Mucosa of descending colon (tissue), 3 donors: ENCODE measurements at places on chromosomes 5 and 9.

- no peak for DNase-seq
These were observed 488.0 kb upstream of the CTNND2 start for GRCh38 chr5:12392246-12392645.

DNA sequence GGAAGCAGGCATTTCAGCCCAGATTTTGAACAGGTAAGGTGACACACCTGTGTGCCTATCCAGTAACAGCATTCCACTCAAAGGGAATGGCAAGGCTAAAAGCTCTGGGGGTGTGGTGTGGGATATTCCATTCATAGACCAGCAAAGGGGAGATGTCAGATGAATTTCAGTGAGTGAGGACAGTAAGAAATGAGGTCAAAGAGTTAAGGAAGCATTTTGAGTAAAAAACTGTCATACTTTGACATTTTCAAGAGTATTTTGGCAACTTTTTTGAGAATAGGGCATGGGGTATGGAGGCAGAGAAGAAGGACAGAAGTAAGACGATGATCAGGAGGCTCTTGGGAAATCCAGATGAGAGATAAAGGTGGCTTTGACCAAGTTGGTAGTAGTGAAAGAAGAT is 2.2 kb upstream of the ELOVL7 start:
- no peak for DNase-seq

DNA sequence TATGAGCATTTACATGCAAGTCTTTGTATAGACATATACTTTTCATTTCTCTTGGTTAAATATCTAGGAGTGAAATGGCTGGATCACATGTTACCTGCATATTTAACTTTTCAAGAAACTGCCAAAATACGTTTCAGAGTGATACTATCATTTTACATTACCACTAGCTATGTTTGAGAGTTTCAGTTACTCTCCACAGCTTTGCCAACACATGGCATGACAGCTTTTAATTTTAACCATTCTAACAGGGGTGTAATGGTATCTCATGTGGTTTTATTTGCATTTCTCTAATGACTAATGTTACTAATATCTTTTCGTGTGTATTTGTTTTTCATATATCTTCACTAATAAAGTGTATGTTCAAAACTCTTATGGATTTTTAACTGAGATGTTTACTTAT is 99.8 kb downstream of the DTWD2 start:
- no peak for DNase-seq

GRCh38 chr5:175863316-175863715 is 8.1 kb upstream of the CPLX2 start:
- DNase-seq, result no peak

DNA sequence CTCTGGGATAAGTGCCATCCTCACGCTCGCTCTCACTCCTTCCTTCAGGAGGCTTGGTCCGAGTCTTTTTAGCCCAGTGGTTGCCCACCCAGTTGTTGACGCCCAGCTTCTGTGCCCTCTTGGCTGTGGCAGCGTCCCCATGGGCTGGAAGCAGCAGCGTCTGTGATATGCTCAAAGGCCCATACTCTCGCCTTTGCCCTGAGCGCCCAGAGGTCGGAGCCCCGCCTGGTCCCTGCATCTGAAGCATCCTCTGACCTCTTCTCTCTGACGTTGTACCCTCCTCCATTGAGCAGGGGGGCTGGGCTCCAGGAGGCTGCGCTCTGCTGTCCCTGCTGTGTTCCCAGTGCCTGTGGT is 78.0 kb upstream of the CACNA1B start:
- no peak for DNase-seq

DNA sequence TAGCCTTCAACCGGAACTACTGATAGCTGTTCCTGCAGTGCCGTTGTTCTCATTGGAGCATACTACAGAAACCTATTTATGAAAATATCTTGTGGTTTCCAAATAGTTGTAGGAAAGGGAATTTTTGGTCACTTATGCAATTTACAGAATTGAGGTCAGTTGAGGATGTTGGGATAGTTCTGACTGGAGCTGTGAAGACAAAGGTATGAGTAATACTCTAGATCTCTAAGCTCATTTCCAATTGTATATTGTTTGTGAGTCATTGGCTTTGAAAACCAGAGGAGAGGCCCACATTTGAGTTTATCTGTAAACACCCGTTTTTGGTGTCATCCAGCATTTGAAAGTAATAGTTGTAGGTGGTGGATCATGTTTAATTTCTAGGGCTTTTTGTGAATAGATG is 561.3 kb upstream of the WWC1 start:
- DNase-seq, result no peak

DNA sequence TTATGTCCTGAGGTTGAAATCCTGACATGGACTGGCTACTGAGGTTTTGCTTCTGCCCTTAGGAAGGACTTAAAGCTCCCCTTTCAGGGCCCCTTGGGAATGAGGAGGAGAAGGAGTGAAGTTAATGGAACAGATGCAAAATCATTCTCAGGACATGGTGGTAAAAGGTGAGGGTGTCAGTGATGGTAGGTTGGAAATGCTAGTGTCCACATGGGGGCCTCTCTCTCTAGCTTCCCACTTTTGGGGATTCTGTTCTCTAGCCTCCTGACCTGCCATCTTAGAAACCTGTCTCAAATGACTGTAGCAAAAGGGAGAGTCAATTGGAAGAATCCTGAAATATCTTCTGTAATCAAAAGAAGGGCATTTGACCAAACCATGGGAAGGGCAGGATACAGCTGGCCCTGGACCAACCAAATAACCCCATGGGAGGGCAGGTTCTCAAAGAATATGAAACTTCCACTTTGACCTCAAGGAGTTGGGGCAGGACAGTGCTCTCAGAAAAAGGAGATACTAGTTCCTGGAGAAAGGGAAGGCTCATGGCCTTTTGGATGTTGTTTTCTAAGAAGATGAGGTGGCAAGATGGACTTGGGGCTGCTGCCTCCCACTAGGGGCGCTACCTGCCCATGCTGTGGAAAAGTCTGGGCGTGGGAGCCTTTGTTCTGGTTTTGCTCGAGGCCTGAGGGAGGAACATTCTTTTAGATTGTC is 21.2 kb upstream of the MLANA start:
- DNase-seq, result peak; percentile 27

- DNase-seq, result no peak
These were observed 140.9 kb downstream of the SYK start for GRCh38 chr9:90942555-90942954.

DNA sequence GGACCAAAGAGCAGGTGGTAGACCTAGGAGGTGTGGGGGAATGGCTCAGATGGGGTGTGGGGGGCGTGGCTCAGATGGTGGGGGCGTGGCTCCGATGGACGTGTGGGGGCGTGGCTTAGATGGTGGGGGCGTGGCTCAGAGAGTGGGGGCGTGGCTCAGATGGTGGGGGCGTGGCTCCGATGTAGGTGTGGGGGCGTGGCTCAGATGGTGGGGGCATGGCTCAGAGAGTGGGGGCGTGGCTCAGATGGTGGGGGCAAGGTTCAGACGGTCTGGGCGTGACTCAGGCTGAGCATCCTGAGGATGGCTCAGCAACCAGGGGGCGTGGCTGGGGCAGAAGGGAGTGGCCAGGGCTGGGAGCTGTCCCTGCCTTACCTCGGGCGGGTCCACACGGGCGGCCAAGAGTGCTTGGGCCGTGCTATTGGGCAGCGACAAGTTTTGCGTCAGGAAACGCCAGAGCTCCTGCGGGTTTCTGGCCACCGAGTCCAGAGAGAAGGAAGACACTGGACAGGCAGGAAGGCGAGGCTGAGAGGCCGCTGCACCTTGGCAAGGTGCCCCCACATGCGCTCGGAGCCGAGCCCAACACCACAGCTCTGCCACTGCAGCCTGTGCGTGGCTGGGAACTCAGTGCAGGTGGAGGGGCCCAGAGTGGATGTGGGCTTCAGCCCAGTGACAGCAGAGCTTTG is 5.9 kb downstream of the ABCA2 start:
- peak; percentile 98 for DNase-seq

- no peak for DNase-seq
These were observed 47.1 kb upstream of the SIMC1 start for GRCh38 chr5:176190886-176191755.

DNA sequence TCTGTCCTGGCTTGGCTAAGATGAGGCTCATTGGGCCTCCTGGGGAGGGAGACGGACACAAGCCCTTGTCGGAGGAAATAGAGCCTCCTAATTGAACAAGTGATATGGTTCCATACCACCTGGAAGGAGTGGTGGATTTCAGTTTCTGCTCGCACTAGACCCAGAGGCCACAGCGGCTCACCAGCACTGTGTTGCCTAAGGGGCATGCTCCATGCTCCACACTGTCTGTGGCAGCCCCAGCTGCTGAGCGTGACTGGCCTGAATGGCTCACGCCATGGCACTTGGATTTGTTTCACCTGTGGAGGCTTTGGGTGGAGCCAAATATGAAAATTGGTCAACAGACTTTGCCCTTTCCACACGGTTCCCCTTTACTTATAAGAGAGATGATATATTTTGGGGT is 181.1 kb downstream of the HSPA4 start:
- DNase-seq, result no peak

DNA sequence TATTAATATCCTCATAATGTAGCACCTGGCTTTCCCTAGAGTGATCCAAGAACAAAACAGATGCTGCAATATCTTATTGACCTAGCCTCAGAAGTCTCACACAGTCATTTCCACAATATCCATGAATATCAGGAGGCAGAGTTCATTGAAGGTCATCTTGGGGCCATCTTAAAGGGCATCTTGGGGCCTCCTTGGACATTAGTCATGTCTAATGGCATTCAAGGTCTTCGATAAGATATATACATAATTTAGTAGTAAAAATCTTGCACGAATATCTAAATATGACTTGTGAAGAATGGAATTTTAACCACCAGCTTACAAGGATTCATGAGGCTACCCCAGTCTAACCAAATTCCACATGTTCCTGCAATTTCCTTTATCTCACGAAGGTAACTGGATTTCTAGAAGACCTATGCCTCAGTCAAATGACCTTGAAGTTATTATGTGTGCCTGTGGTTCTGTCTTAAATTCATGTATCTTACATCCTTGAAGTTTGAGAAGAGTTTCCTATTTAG is 163.6 kb upstream of the SPEF2 start:
- no peak for DNase-seq

DNA sequence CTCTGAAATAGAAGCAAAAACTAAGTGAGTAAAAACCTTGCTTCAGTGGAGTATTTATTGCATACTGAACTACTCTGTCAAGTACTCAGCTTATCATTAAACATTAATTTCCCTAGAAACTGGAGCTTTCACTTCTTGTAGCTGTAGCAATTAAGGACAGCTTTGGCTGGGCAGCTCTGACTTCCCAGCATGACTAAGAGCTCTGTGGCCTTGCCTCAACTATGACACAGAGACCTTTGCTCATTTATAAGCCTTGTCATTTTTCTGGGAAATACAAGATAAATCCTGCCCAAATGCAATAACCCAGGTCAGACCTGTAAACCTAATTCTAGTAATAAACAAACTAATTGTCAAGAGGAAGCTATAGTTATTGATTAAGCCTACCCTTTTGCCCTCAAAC is 65.4 kb upstream of the STK32A start:
- no peak for DNase-seq

- no peak for DNase-seq
These were observed 102.2 kb upstream of the MOCS2 start for GRCh38 chr5:53211799-53212198.

DNA sequence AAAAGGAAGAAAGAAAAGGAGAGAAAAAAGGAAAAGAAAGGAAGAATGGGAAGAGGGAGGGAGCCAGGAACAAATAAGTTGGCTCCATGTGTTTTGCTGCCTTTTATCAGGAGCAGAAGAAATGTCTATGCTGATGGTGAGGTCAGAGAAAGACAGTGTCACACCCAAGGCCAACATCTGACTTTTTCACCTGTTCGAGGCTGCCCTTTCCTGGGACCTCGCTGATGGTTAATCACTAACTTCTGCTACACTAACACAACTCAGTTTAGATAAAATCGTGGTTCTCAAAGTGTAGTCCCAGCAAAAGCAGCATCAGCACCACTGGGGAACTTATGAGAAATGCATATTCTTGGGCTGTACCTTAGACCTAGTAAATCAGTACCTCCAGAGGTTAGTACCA is 88.2 kb upstream of the FER start:
- DNase-seq, result no peak

DNA sequence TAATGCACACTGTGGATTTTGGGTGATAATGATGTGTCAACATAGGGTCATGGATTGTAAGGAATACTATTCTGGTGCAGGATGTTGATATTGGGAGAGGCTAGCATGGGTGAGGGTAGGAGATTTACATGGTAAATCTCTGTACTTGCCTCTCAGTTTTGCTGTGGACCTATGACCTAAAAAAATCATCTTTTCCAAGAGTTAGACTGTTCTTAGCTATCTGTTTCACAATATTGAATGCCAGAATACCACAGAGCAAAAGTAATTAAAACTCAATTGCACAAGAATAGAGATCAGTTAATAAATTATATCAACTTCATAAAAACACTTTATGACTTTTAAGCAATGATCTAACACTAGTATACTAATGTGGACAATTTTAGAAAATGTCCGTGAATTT is 651.6 kb downstream of the HTR1A start:
- no peak for DNase-seq

DNA sequence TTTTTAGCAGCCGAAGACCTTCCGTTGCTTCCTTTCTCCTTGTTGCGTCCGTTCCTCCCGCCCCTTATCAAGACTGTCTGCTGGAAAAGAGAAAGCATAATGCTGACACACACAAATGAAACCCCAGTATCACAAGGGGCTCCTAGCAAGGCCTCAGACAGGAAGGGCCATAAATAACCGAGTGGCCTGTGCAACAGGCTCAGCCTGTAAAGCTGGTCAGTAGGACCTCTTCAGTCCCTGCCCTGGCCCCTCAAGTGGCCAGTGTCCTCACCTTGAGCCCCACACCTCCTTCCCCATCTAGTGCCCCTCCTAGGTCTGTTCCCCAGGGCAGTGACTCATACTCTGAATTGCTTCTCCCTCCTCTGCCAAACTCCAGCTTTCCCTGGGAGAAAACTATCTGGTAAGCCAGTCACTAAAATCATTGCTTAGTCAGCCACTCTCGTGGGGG is 174.6 kb upstream of the IL12B start:
- no peak for DNase-seq

DNA sequence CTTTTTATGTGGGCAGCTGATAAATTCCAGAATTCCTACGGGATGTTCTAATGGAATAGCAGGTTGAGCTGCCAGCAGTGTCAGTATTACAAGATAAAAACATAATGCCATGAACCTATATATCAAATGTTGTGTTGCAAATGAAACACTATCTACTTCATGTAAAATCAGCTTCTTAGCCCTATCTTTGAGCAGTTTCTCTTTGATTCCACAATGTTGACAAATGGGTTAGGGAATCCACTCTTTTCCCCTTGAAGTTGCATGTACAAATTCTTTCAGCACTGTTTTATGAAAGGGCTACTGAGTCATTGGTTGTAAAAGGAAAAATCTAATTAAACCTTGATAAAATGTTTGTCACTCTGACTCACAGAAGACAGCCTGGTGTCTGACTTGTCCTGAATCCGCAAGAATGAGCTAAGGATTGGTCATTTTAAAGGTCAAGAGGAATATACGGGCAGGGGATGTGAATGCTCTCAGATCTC is 950.6 kb upstream of the NUDT12 start:
- no peak for DNase-seq

- no peak for DNase-seq
These were observed 172.7 kb upstream of the RIOK2 start for GRCh38 chr5:97355775-97356174.

DNA sequence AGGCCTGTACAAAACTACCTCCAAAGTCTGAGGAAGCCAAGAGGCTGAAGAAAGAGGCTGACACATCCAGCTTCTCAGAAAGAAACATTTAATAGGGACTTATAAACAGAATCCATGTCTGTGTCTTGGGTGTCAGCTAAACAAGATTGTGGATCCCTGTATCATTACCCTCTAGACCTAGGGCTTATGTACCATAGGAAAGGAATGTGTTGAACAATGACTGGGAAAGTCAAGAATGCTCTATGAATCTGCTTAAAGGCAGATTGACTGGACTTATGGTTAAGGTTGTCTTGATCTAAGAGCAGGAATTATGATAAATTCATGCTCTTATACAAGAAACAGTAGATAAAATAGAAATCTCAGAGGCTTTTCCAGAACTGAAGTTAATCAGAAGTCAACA is 335.7 kb upstream of the RPS23 start:
- DNase-seq, result no peak
